ENCODE measurements at places on chromosomes 3 and 15. TPM values are rescaled to one million over a fixed set of nuclear protein-coding genes. Genes with fewer than 3 reads are reported as not detected.

GRCh38 chr15:86942285-86942684, 862.6 kb downstream of the AGBL1 start:
- no peak overlapping the region for H3K4me3 ChIP-seq
- no peaks in the 10 kb centered on the region for H3K4me1 ChIP-seq
- H3K36me3 ChIP-seq, result no peaks in the 10 kb centered on the region

- H3K27ac ChIP-seq, result no peak overlapping the region
- no peak for DNase-seq
- H3K4me1 ChIP-seq, result peaks cover 18% of the 10 kb centered on the region
- peak overlapping the region; percentile 12 for H3K4me3 ChIP-seq
- H3K27me3 ChIP-seq, result no peaks in the 10 kb centered on the region
Measured at GRCh38 chr15:50905055-50905454, 3.4 kb upstream of the AP4E1 start.

- no peaks in the 10 kb centered on the region for H3K4me1 ChIP-seq
- no peak overlapping the region for H3K4me3 ChIP-seq
- no peak overlapping the region for H3K27ac ChIP-seq
- DNase-seq, result no peak
Measured at GRCh38 chr15:25715536-25716413, 147.4 kb downstream of the ATP10A start.

GRCh38 chr3:64268926-64269325, 43.7 kb upstream of the PRICKLE2 start:
- H3K27me3 ChIP-seq, result peaks cover 63% of the 10 kb centered on the region
- H3K36me3 ChIP-seq, result no peaks in the 10 kb centered on the region
- DNase-seq, result no peak
- no peak overlapping the region for H3K27ac ChIP-seq
- no peak overlapping the region for H3K4me3 ChIP-seq

GRCh38 chr15:25134546-25134945, 179.8 kb downstream of the SNRPN start:
- no peak overlapping the region for H3K4me3 ChIP-seq
- H3K27ac ChIP-seq, result no peak overlapping the region
- H3K27me3 ChIP-seq, result no peaks in the 10 kb centered on the region
- peaks cover 3% of the 10 kb centered on the region for H3K36me3 ChIP-seq
- DNase-seq, result no peak

The KIF23 gene
- 56.2 TPM for total RNA-seq

DNA sequence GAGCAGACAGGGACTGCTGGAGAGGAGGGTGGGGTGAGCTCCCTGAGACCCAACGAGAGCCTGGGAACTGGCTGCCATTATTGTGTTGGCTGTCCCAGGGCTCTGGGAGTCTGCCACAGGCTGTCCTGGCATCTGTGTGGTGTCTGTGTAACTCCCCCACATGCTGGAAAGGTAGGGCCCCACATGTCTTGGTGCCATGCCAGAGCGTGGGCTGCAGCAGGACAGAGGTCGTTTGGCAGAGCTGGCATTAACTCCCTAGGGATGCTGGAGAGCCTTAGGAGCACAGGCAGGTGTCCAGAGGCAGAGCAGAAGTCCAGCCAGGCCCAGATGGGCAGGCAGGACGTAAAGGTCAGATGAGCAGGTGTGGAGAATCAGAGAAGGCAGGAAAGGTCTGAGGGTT, 9.7 kb downstream of the TIMP4 start:
- no peak overlapping the region for H3K27ac ChIP-seq
- no peak for DNase-seq
- peaks cover 16% of the 10 kb centered on the region for H3K27me3 ChIP-seq
- no peak overlapping the region for H3K4me3 ChIP-seq
- H3K4me1 ChIP-seq, result no peaks in the 10 kb centered on the region

DNA sequence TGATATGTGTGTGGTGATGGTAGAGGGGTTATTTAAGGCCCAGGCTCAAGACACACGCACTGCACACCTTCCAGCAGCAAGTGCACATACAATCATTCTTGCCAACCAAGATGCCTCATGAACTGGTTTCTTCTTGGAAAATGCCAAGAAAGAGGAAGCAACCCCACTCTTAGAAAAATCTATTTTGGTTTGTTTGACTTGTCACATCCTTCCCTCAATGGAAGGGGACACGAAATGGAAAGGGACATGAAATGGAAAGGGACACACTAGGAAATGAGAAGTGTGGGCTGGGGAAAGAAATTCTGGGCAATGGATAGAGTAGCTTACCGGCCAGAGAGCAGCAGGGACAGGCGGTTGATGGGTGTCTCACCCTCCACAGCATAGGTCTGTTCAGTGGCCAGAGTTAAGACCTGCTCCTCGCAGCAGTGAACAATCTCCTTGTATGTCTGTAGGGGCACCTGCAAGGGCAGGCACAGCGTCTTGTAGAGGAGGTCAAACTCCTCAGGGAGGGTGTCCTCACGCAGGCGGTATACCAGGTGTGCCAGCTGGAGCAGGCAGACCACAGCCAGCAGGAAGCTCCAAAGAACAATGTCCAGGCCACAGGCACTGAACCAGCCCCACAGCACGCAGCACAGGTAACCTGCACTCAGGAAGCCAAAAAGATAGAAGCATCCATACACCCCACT, 640 bp downstream of the POPDC2 start:
- H3K27ac ChIP-seq, result no peak overlapping the region
- DNase-seq, result no peak
- H3K27me3 ChIP-seq, result no peaks in the 10 kb centered on the region

GRCh38 chr3:107414325-107414964, 37.2 kb downstream of the CCDC54 start:
- peaks cover 10% of the 10 kb centered on the region for H3K4me1 ChIP-seq
- H3K27me3 ChIP-seq, result no peaks in the 10 kb centered on the region
- DNase-seq, result no peak
- no peak overlapping the region for H3K4me3 ChIP-seq
- H3K36me3 ChIP-seq, result peaks cover 1% of the 10 kb centered on the region

The ULK3 gene
- 48.5 TPM for total RNA-seq

The C3orf49 gene
- not detected for total RNA-seq

- H3K4me3 ChIP-seq, result no peak overlapping the region
- H3K4me1 ChIP-seq, result no peaks in the 10 kb centered on the region
- no peak for DNase-seq
- no peaks in the 10 kb centered on the region for H3K36me3 ChIP-seq
- peaks cover 10% of the 10 kb centered on the region for H3K27me3 ChIP-seq
Measured at GRCh38 chr3:140344601-140345205, 333.2 kb upstream of the TRIM42 start.

DNA sequence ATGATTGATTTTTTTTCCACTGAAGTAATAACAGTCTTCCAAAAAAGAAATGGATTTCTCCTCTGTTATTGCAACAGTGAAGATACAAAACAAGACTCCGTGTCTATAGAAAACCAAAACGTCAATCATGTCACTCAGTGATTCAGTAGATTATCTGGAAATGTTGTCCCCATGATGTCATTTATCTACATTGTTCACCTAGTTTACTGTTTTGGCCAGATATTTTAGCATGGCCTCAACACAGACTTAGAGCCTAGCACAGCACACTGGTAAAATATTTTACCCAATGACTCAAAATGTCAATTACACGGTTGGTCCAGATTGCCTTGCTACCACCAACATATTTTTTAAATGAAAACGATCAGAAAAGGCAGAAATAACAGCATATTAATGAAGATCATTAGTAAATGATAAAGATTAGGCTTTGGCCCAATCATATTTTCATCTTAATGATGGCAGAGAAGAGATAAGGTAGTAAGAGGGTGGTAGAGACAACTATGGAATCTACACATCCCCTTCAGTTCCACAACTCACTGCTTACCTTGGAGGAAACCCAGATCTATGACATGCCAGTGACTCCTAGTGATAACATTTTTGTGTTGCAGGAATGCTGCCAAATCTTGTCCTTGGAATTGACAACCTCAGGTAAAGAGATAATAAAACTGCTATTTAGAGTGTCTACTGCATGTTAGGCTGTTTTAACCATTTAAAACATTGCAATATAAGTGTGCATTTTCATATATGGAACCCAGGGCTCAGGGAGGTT, 347.7 kb upstream of the ARPP21 start:
- no peak for DNase-seq
- no peak overlapping the region for H3K27ac ChIP-seq
- peaks cover 11% of the 10 kb centered on the region for H3K4me1 ChIP-seq
- H3K27me3 ChIP-seq, result peaks cover 10% of the 10 kb centered on the region

GRCh38 chr3:113983544-113983943, 35.7 kb downstream of the ZDHHC23 start:
- no peaks in the 10 kb centered on the region for H3K27me3 ChIP-seq
- no peak for DNase-seq
- no peaks in the 10 kb centered on the region for H3K4me1 ChIP-seq
- H3K27ac ChIP-seq, result peak overlapping the region; percentile 13
- no peak overlapping the region for H3K4me3 ChIP-seq
- H3K36me3 ChIP-seq, result peaks cover 2% of the 10 kb centered on the region

- no peak for DNase-seq
- H3K4me3 ChIP-seq, result no peak overlapping the region
- no peaks in the 10 kb centered on the region for H3K36me3 ChIP-seq
- no peaks in the 10 kb centered on the region for H3K4me1 ChIP-seq
- no peaks in the 10 kb centered on the region for H3K27me3 ChIP-seq
- H3K27ac ChIP-seq, result no peak overlapping the region
Measured at GRCh38 chr15:83709811-83710210, 55.9 kb downstream of the ADAMTSL3 start.

GRCh38 chr3:147572970-147573340, 163.8 kb downstream of the ZIC1 start:
- DNase-seq, result no peak
- H3K4me3 ChIP-seq, result no peak overlapping the region

The TIMP4 gene
- total RNA-seq, result 0.24 TPM

DNA sequence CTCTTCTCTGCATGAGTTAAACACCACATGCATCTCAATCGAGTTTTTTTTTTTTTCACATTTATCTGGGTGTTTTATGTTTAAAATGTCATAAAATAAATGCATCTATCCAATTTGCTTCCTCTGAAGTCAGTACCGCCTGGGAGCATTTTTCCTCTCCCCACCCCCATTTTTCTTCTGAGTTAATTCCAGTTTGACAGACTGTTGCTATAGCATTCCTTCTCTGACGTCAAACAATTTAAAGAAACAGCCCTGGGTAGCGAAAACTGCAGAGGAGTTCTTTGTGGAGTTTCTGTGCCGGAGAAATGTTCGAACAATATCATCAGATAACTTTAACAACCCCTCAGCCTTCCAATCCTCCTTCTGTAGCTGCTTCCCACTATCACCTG, 900 bp upstream of the GNB4 start:
- H3K36me3 ChIP-seq, result no peaks in the 10 kb centered on the region
- H3K27ac ChIP-seq, result no peak overlapping the region
- H3K27me3 ChIP-seq, result peaks cover 86% of the 10 kb centered on the region
- peaks cover 29% of the 10 kb centered on the region for H3K4me1 ChIP-seq

The MED12L gene
- 5.8 TPM for total RNA-seq

The GNAT1 gene
- not detected for total RNA-seq

The GCSAM gene
- 17.8 TPM for total RNA-seq

The MDFIC2 gene
- total RNA-seq, result not detected

The IGSF10 gene
- not detected for total RNA-seq

- no peaks in the 10 kb centered on the region for H3K36me3 ChIP-seq
- peaks cover 17% of the 10 kb centered on the region for H3K4me1 ChIP-seq
- peak overlapping the region; percentile 48 for H3K4me3 ChIP-seq
Measured at GRCh38 chr15:101501703-101502373, 12.3 kb upstream of the PCSK6 start.

The PPIP5K1 gene
- 50.0 TPM for total RNA-seq

GRCh38 chr3:190847436-190847835, 15.1 kb downstream of the GMNC start:
- no peak for DNase-seq
- no peak overlapping the region for H3K27ac ChIP-seq
- no peaks in the 10 kb centered on the region for H3K36me3 ChIP-seq
- H3K4me1 ChIP-seq, result no peaks in the 10 kb centered on the region
- H3K27me3 ChIP-seq, result no peaks in the 10 kb centered on the region

GRCh38 chr3:160450846-160451245, 1.3 kb upstream of the TRIM59 start:
- peaks cover 31% of the 10 kb centered on the region for H3K4me1 ChIP-seq
- DNase-seq, result no peak

DNA sequence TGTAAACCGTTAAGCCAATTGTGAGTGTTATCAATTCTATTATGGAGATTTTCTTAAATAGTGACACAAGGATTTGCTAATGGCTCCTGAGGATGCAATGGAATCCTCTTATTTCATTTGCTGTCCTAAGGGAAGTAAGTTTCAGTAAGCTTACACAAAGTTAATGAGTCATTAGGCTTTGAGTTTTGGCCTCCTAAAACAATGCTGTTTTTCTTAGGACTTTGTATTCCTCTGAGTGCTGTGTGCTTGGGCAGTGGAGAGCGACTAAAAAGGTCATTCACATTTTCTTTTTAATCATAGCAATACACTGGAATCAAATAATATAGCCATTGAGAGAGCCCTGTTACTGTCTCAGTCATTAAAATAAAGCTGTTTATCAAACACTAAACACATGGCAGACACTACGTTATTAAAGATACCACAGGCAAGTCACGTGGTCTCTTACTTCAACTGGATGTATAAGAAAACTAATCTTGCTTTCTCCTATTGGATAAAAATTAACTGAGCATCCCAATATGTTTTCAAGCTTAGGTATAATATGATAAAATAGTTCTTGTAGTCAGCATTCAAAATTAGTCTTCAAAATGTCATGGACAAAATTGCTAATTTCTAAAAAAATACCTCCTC, 290.8 kb downstream of the NLGN1 start:
- no peak overlapping the region for H3K27ac ChIP-seq
- DNase-seq, result no peak
- H3K27me3 ChIP-seq, result no peaks in the 10 kb centered on the region

GRCh38 chr3:62837145-62837787, 38.0 kb downstream of the CADPS start:
- no peak for DNase-seq
- H3K27me3 ChIP-seq, result no peaks in the 10 kb centered on the region

GRCh38 chr3:54159917-54160316, 37.6 kb downstream of the CACNA2D3 start:
- H3K27ac ChIP-seq, result no peak overlapping the region
- DNase-seq, result no peak
- H3K27me3 ChIP-seq, result no peaks in the 10 kb centered on the region
- H3K36me3 ChIP-seq, result no peaks in the 10 kb centered on the region

DNA sequence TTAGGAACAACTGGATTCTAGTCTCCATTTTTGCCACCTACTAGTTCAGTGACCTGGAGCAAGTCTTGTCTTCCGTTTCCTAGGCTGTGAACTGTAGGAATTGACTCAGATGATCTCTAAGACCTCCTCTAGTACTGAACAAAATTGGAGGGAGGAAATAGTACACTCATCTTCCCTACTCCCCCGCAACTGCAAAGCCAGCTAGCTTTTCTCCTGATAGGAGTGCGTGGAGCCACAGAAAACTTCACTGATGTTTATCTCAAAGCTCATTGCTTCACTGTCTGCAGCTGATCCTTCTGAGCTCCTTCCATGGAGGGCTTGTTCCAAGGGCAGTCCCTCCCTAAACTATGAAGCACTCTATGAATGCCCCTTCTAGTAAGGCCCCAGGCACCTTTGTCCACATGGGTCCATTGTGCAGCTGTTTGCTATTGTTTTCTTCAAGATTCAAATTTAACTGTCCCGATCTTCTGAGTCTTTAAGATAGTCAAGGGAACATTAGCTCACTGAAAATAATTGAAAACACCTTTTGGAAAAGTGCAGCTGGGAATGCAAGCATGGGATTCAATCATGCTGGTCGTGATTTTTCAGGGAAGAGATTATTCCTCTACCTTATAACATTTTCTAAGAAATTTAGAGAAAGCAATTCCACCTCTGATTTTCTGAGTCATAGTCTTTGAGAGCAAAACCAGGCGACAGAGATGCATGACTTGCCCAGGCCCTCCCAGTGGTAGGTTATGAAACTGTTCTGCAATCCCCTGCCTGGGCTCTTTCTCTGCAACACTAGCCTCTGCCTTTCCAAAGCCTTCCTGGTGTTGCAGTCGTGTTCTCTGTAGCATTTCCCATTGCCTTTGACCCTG, 24.3 kb downstream of the FILIP1L start:
- peak; percentile 47 for DNase-seq
- peaks cover 37% of the 10 kb centered on the region for H3K4me1 ChIP-seq
- peak overlapping the region; percentile 26 for H3K27ac ChIP-seq
- peaks cover 2% of the 10 kb centered on the region for H3K36me3 ChIP-seq
- peak overlapping the region; percentile 50 for H3K4me3 ChIP-seq
- no peaks in the 10 kb centered on the region for H3K27me3 ChIP-seq

The CPLX3 gene
- 0.17 TPM for total RNA-seq
